ENCODE measurements at places on chromosomes 7 and 10.

- no peak for DNase-seq
Measured at GRCh38 chr7:1985042-1985441, 247.7 kb downstream of the MAD1L1 start.

GRCh38 chr7:142800088-142800487 is 29.3 kb downstream of the PRSS2 start:
- DNase-seq: no peak

- no peak for DNase-seq
Measured at GRCh38 chr7:83921941-83922607, 272.5 kb downstream of the SEMA3A start.

DNA sequence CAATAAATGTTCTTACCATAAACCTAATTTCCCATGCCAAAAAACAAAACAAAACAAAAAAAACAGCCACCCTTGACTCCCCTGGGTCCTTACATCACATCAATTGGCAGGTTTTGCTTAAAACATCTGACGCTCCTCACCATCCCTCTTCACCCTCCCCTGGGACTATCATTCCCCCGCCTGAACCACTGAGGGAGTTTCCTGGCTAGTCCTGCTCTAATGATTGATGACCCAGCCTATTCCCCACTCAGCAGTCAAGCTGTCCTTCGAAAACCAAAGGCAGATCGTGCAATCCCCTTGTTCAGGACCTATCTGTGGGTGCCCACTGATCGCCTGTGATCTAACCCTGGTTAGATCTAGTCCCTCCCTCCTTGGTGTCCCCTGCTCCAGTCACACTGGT is 11.2 kb upstream of the FRMPD2 start:
- DNase-seq: no peak

DNA sequence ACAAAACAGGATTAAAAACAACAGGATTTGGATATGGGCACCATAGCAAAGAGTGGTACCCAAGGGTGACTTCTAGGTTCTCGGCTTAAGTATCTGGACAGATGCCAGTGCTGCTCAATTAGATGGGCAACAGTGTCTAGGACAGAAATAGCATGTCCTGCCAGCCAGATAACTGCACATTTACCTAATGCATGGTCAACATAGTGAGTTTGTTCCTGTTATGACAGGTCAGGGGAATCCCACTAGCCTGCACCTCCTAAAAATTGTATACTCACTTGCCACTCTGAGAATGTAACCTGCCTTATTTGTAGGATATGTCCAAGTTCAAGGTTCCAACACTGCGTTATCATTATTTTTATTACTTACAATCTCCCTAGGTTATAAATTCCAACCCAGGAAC is 471.7 kb downstream of the GRM8 start:
- no peak for DNase-seq

DNA sequence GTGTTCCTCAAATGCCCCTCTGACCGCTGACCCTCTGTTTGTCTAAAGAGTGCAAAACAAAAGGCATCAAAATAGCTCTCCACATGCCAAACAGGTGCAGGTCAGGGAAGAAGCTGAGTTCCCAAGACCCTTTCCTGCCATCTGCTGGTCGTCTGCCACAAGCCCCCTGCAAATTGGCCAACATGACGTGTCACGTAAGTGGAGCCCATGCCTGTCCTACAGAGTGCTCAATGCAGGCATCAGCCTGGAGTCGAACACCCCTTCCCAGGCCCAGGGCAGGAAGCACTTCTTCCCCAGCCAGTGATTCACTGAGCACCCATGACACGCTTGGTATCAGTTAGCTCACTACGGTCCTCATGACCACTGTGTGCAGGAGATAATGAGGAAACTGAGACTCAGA is 14.1 kb downstream of the TMEM72 start:
- DNase-seq: no peak
